ENCODE measurements at places on chromosomes 16 and 17.

GRCh38 chr16:75092777-75093176 lies 23.8 kb downstream of the LDHD start:
- DNase-seq, result no peak

- DNase-seq, result no peak
Observed at GRCh38 chr16:82281544-82281943, 111.5 kb upstream of the MPHOSPH6 start.

DNA sequence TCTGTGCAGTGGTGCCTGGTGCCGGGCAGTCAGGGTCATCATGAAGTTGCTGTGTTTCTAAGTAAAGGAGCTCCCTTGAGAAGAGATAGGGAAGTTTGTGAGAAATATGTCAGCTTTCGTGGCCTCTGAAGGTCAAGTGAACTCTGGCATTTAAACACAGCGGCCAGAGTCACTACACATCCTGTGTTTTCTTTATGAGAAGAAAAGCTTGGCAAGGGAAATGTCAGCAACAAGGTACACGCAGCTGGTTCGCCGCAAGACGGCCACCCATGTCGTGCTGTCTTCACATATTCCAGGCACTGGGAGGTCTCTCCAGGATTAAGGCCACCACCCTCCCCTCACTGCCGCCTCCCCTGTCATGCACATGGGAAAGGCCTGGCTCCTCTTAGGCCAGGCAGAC lies 33.2 kb upstream of the PEMT start:
- DNase-seq, result no peak

GRCh38 chr16:82456683-82457082 lies 170.1 kb upstream of the CDH13 start:
- peak; percentile 27 for DNase-seq

DNA sequence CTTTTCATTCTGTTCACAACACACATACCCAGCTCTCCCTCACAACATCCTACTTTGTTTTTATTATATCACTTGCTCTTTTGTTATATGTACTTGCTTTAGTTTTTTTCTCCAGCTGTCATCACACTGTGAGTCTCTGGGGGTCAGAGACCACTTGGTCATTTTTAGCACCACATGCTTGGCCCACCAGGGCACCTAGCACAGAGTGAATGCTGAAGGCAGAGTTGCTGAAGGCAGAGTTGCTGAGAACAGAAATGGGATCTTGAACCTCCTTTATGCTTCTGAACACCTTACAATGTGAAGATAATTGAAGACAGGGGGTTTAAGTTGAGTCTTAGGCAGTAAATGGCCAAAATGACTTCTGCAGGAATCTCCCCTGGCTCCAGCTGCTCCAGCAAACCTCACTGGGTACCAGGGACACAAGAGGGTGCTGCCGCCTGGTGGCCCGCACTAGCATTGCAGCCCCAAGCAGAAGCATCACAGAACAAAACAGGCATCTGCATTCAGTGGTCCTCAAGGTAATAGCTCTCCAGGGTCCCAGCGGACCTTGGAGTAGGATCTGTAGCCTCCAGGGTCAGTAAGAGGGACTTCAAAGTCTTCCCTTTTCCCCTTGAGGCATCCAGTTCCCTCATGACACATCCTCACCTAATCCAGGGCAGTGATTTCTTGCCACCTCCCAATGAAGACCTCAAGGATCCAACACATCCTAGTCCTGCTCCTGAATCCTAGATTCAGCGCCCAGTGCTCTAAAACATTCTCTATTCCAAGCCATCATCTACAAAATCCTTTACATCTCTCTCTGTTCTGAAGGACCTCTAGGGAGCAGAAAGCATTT lies 1972.6 kb downstream of the TP53TG3F start:
- no peak for DNase-seq

- no peak for DNase-seq
Observed at GRCh38 chr16:2776500-2777139, 460 bp downstream of the ELOB start.

DNA sequence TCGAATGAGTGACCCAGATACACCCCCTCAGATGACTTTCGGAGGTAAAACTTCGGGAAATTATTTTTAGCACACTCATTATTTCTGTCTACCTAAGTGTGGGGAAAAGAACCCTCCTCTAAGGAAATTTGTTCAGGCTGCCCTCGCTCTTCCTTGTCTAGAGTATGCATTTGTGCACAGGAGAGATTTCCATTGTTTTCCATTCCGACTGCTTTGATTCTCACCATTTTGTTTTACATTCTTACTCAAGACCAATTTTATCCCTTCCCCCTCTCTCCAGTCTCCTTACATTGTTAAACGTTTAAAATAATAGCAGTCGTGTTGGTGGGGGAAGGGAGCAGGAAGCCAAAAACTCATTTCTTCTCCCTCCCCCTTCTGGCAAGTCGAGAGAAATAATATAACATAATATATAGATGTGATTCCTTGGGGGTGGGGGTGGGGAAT lies 1.5 kb upstream of the CHD3 start:
- no peak for DNase-seq

DNA sequence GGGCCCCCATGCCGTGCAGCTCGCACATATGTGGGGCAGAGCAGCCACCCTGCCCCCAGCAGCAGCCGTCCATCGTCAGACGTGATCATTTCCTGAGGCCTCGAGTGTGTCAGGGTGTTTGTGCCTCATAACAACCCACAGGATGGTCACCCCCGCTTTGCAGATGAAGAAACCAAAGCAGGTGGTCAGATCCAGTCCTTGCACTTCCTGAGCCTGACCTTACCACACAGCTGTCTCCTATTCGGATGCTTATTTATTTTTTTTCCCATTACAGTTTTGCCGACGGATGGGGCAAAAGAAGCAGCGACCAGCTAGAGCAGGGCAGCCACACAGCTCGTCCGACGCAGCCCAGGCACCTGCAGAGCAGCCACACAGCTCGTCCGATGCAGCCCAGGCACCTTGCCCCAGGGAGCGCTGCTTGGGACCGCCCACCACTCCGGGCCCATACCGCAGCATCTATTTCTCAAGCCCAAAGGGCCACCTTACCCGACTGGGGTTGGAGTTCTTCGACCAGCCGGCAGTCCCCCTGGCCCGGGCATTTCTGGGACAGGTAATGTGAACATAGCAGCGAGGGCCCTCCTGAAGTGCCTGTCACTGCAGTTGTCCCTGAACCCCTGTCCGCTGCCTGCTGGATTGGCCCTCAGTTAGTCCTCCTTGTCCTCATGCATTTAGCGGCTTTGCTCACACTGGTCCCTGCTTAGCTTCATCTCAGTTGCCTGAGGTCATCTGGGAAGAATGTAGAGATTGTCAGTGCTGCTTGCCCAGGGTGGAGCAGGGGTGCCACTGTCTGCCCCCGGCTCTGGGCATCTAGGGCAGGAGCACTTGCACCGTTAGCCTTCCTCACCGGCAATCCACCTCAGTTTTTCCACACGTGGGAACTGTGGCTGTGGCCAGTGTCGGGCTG lies 1.4 kb downstream of the MPG start:
- DNase-seq, result no peak

DNA sequence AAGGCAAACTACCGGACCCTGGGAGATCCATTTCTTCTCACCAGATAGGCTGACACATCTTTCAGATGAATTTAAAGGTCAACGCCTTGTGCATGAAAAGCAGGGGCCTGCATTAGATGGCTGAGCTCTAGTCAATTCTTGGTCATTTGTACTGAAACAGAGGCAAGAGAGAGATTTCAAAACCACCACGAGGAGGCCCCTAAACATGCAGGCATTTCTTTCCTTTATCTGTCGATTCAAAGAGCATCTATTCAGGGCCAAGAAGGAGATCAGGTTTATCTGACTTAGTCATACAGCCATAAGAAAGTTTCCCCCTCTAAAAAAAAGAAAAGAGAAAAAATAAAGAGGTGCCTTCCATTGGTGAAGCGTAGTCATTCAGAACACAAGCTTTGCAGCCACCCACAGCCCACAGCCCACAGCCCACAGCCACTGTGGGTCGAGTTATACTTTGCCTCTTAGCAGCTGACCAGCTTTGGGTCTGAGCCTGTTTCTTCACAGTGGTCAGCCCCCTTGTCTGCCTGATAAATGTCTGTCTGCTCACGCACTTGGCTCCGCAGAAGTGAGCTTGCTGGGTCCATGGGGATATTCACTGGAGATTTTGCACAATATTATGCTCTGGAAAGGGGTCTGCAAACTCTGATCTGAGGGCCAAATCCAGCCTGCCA lies 207.5 kb downstream of the CDH13 start:
- DNase-seq, result no peak

GRCh38 chr17:27896701-27897100 lies 3.5 kb upstream of the LYRM9 start:
- no peak for DNase-seq

GRCh38 chr17:81018044-81018802 lies 16.7 kb upstream of the BAIAP2 start:
- DNase-seq, result no peak

GRCh38 chr17:11446316-11446715 lies 152.0 kb upstream of the DNAH9 start:
- DNase-seq, result no peak

- peak; percentile 8 for DNase-seq
Observed at GRCh38 chr17:7915179-7915610, 894 bp downstream of the RNF227 start.

- no peak for DNase-seq
Observed at GRCh38 chr16:23734176-23734893, 20.5 kb upstream of the CHP2 start.

- DNase-seq, result peak; percentile 45
Observed at GRCh38 chr16:50208460-50208931, 55.4 kb downstream of the TENT4B start.

DNA sequence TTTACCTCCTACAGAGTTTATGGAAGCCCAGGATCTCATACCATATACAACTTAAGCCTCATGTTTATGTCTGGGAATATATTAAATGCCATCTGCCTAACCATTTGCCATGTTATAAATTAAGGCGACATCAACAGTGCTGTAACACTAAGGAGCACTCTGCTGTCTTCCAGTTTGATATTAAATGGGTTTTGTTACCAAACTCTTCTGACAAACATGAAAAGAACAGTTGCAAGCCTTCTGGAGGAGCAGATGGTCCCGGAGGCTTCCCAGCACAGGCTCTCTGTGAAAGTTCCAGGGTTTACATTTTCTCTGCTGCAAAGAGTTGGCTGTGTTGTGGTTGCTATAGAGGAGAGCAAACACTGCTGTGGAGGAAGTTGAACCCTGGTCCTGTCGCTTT lies 545.3 kb upstream of the SALL1 start:
- DNase-seq, result no peak

DNA sequence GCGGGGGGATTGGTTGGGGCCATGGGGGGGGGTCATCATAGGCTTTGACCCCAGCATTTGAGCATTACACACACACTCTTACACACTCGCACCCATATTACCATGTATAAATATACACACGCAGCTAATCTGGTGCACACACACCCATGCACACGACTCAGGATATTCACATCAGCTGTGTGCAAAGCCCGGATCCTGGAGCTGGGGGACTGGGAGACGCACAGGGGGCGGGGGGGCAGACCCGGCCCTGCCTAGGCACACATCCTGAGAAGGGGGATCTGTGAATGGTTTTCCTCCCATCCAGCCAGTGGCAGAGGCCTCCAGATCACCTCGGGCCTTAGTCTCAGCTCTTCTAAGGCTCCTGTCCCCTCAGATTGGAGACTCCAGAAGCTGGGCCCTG lies 5.6 kb downstream of the ASGR2 start:
- no peak for DNase-seq

GRCh38 chr16:26649381-26650045 lies 417.2 kb upstream of the C16orf82 start:
- no peak for DNase-seq

GRCh38 chr16:19108409-19109287 lies 5.1 kb upstream of the ITPRIPL2 start:
- no peak for DNase-seq

GRCh38 chr17:40372031-40372430 lies 7.5 kb upstream of the GJD3 start:
- DNase-seq, result no peak

GRCh38 chr16:58493756-58494431 lies 6.0 kb upstream of the NDRG4 start:
- no peak for DNase-seq

DNA sequence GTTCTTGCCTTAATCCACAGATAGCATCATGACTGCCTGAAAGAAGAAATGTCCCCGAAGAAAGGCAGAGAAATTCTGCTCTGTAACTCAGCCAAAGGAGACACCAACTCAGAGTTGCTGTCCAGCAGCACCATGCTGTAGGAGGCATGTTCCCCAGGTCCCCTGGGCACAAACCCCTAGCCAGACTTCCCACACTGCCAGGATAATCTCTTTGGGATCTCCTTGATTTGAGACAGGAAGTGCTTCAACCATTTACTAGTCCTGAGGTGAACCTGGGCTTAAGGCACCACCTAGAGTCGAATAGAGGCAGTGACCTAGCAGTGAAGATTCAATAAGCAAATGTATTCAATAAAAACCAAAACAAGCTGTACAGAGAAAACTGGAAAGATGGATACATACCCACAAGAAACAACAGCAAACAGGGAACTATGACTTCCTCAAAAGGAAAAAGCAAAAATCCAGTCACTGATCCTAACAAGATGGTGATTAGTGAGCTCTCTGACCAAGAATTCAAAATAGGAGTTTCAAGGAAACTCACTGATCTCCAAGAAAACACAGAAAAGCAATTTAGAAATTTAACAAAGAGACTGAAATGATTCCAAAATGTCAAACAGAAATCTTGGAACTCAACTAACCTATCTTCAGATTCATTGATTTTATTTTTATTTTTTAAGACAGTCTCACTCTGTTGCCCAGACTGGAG lies 5.7 kb downstream of the OR4D2 start:
- DNase-seq, result peak; percentile 23
